Activated CD4-positive, alpha-beta T cell treated with anti-CD3 and anti-CD28 coated beads, Interleukin-2, amount 50 U/mL, for 1 hour (primary cell): ENCODE measurements at places on chromosomes 16 and 17.

- no peak for DNase-seq
Measured at GRCh38 chr17:29062215-29062614, 19.3 kb downstream of the PIPOX start.

DNA sequence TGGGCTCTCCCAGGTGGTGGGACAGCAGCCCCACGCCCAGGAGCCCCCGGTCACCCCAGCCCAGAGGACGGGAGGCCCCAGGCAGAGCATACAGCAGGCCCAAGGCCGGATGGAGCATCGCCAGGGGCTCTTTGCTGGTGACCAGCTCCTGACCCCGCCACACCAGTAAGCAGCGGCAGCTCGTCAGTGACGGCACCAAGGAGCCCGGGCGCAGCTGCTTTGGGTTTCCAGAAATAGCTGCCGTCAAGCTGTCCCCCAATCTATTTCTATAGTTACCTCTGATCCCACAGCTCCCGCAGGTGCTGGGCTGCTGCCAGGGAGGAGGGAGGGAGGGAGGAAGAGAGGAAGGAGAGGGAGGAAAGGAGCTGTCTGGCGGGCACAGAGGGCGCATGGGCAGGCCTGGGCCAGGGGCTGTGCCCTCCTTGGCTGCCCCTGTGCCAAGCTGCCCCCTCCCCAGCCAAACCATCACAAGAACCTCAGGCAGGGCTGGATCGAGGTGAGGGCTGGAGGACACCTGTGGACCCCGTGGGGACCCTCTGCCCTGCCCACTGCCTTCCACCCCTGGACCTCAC, 10.8 kb upstream of the RASD1 start:
- DNase-seq, result no peak

GRCh38 chr17:30332057-30332542, 1.8 kb downstream of the TMIGD1 start:
- peak; percentile 50 for DNase-seq

GRCh38 chr16:10906914-10907756, 30.1 kb downstream of the CIITA start:
- no peak for DNase-seq

- DNase-seq, result peak; percentile 51
Measured at GRCh38 chr17:1203111-1203966, 23.6 kb upstream of the ABR start.

- DNase-seq, result no peak
Measured at GRCh38 chr16:84609563-84610177, 8.2 kb downstream of the COTL1 start.

- peak; percentile 23 for DNase-seq
Measured at GRCh38 chr17:74274060-74274708, at the start of gene DNAI2. Gene DNAI2 (plus strand): TSS chr17:74274234. CDS start chr17:74281818, 7,584 bp downstream.

GRCh38 chr17:47275245-47275984, 21.8 kb downstream of the ITGB3 start:
- DNase-seq, result no peak

DNA sequence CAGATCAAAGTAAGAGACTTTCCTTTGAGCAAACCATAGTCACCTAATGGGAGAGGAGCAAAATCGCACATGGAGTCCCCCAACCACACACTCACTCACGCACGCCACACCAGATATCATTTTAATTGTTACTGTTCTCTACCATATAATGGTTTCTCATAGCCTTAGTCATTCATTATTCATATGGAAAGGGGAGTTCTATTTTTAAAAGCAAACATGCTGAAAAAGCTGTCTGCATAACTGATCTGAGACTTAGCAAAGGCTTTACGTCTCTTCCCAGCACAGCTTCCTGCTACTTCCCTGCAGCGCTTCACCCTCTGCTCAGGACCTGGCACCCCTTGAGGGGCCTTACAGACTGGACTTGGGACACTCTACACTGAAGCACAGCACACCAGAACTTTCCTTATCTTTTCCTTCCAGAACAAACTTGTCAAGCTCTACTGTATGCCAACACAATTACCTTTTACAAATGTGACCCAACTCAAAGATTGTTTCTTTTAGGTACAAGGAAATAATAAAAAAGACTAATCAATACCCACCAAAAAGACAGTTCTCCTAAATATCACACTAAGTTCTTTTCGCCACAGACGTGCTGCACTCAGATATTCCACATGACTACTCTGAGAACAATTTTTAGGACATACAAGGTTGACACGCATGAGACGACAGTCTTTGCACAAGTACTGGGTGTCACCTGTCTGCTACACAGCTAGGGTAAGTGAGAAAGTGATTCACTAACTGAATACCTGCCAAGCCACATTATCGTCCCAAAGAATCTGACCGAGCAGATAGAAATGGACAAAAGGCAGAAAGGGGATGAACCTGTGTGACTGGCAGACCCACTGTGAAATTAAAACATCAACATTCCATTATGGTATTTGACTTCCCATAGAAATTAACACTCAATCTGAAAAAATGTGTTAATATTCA, 21.5 kb downstream of the SRP68 start:
- no peak for DNase-seq

DNA sequence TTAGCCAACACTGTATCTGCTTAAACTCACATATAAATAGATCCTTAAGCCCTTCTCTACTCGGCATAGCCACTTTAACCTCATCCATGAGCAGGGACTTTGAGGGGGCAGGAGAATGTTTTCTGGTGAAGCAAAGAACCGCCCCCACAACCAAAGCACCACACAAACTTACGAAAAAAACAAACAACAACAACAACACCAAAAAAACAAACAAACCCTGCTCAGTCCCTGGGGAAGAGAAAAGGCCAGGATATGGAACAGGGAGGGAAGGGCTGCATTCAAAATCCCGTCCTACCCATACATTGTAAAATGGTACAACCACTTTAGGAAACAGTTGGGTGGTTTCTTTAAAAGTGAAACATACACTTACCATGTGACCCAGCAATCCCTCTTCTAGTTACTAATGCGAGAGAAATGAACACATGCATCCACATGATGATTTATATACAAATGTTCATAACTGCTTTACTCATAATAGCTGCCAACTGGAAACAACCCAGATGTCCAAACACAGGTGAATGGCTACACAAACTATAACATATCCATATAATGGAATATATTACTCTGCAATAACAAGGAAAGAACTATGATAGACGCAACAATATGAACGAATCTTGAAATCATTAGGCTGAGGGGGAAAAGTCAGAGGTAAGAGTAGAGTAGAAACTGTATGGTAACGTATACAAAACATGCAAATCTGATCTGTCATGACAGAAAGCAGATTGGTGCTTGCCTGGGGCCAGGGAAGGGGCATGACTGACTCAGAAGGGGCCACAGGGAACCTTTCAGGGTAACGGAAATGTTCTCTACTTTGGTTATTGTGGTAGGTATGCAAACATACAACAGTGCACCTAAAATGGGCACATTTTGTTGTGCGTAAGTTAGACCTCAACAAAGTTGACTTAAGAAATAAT, 37.7 kb upstream of the TOB1 start:
- peak; percentile 26 for DNase-seq

DNA sequence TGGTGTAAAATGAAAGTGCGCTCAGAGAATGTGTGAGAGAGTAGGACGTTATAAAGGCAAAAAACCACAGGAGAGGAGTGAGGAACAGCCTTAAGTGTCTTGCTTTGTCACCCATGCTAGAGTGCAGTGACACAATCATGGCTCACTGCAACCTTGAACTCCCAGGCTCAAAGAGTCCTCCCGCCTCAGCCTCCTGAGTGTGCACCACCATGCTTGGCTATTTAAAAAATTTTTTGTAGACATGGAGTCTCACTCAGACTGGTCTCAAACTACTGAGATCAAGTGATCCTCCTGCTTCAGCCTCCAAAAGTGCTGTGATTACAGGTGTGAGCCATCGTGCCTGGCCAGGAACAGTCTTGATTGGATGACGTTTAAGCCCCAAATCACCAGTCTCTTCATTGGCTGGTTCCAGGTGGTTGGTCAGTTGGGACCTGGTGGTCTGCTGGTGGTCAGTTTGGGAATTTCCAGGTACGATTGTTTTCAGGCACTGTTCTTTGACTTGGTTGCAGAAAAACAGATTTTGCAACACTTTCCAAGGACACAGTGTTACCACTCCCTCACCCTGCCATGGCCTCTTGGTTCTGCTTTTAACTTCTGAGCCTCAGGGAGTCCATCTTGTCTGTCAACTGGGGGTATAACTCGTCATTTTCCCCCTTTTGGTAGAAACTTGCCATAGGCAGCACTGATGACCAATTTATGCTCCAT, 21.2 kb downstream of the DHODH start:
- no peak for DNase-seq

- no peak for DNase-seq
Measured at GRCh38 chr17:77436058-77436442, 295.3 kb downstream of the SEC14L1 start.

- no peak for DNase-seq
Measured at GRCh38 chr17:49878931-49879904, 31.3 kb upstream of the TAC4 start.

DNA sequence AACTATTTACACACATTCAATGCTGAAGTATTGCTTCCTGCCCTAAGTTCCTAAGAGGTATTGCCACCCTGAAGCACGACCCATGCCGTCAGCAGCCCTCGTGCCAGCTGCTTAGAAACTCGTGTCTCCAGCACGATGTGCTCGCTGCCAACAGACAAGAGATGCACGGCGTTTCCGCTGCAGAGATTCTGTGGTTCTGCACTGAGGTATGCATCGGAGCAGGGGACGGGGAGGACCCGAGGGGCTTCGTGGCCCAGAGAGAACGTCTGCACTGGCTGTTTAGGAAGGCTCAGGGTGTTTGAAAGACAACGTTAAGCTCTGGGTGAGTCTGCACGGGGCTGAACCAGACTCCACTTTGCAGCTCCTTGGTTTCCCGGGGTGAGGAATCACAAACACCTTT, 82.7 kb upstream of the CREBBP start:
- DNase-seq, result peak; percentile 51

DNA sequence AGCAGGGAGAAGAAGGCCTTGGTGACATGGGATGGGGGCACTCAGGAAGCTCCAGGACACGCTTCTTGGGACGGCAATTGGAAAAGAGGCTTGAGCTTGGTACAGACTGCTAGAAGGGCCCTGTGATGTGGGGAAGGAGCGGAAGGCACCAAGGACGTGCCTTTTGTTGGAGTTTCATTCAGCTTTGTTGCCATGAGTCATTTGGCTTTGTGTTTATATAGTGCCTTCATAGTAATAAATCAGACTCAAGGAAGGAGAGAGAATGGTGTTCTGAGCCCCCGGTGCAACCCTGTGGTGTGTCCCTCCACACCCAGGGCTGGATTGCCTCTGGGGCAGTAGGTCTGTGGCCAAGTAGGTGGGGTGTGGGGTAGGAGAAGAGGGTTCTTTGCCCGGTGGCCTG, 7.4 kb upstream of the TBX4 start:
- no peak for DNase-seq

GRCh38 chr17:77872714-77873499, 85.6 kb upstream of the TNRC6C start:
- DNase-seq, result no peak
